Activated T-cell treated with anti-CD3 and anti-CD28 coated beads for 4 hours (primary cell): ENCODE measurements at places on chromosomes 7 and 10.

- no peak for DNase-seq
Observed at GRCh38 chr10:97805096-97805884, 33.5 kb upstream of the SFRP5 start.

- DNase-seq: no peak
Observed at GRCh38 chr7:98130959-98131358, 24.3 kb downstream of the LMTK2 start.

DNA sequence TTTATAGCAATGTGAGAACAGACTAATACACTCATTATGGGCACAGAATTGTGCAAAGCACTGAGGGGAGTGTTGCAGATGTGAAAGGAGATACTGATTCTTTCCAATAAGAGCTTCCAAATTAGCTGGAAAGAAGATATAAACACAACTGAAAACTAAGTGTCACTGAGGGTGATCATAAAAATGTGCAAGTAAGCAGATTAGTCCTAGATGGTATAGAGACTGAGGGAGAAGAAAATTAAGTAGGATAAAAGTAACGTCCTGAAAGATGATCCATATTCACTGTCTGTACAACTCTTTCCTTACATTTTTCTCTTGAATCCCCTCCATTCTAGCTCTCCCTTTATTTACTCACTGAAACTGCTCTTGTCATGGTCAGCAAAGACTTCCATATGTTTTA lies 11.2 kb upstream of the NXPH1 start:
- no peak for DNase-seq

DNA sequence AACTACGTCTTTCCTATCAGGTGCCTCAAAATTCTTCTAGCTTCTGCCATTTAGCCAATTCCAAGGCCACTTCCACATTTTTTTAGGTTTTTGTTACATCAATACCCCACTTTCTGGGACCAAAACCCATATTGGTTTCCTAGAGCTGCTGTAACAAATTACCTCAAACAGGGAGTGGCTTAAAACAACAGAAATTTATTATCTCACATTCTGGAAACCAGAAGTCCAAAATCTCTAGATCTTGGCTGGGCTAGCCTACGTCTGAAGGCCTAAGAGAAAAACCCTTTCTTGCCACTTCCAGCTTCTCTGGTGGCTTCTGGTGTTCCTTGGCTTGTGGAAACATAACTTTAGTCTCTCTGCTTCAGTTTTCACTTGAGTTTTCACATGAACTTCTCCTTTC lies 85.1 kb upstream of the BMPER start:
- DNase-seq: no peak

GRCh38 chr7:45890902-45891461 lies 2.7 kb downstream of the IGFBP1 start:
- no peak for DNase-seq

DNA sequence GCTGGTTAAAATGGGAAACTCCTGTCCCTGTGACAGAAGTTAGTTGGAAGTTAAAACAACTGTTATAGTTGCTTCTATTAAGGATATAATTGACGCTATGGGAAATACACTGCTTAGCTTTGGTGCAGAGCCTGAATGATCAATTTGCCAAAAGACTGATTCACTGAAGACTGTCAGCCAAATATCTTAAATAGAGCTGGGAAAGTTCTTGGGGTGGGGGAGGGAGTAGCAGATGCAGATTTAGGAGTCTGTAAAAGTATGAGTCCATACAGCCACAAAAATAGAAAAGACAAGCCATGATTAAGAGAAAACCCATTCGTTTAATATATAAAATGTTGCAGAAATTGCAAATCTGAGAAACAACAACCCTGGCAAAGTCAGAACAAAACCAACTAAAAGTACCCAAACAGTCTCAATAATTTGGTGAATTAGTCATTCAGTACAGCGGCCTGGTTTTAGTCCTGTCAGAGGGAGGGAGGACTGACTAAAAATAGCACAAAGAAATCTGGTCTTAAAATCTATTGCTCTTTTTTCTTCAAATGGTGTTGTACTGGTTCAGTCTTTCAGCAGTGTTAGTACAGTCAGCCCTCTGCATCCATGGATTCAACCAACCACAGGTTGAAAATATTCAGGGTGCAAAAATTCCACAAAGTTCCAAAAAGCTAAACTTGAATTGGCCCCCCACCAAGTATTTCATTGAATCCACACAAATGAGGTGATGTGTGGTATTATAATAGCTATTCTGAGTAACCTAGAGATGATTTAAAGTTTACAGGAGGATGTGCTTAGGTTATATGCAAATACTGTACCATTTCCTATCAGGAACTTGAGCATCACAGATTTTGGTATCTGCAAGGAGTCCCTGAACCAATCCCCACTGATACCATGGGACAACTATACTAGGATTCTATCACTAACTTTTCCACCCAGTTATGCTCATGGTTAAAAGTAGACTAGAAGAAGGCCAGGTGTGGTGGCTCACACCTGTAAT lies 30.0 kb downstream of the STK17A start:
- no peak for DNase-seq

DNA sequence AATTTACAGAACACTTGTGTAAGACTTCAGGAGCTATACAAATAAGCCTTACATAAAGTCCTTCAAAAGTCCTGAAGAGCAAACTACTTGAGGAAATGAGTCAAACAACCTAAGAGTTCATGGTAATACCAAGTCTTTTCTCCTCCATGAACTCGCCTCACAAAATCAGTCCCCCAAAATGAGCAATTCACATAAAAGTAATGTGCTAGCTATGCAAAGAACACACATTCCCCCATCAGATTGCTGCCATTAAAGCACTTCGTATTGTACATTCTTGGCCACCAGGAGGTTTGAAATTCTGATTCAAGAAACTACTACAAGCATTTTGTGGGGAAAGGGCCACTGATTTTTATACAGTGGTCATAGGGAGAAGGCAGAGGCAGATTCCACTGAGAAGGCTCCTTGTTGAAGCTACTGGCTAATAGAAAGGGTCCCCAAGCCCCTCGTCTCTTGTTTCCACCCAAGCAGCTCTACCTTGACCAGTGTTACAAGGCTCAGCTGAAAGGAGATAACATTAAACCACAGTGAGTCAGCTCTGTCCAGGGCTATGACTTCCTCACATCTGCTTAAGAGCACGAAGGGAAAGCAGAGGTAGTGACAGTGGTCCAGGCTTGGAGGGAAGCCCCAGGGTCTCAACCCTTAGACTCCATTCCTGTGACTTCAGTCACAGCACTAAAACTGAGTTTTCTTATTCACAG lies 115.2 kb upstream of the CDK1 start:
- DNase-seq: no peak
